ENCODE measurements at places on chromosomes 4 and X.

- DNase-seq, result no peak
Measured at GRCh38 chr4:3373468-3373867, 68.3 kb upstream of the HGFAC start.

DNA sequence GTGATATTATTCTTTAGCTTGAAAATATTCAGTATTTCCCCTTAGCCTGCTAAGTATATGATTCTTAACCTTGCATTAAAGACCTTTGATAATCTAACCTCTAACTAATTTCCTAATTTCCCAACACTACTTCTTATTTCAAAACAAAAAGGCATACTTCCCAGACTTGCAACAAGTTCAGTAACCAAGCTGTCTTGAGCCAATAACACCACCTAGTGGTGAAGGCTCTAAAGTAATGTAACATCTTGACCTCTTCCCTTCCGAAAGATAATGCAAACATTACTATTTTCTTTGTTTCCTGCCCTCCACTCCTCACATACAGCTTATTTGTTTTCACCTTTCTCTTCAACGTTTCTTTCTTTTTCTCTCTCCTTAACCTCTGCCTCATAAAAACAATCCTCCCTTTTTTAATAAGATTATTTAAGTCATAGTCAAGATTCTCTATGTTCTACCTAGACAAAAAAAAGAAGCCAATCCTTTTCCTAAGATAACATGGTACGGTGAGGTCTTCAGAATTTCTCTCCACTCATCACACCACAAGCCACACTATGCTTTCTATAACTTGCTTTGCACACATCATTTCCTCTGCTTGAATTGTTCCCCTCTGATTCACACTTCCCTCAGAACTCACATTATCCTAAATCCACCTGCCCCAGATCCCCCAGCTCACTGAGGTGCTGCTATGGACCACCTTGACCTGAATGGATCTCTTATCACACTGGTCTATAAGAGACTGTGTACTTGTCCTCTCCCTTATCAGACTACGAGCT, 3.5 kb downstream of the FAT1 start:
- peak; percentile 48 for DNase-seq

GRCh38 chr4:145820407-145820806, 118.2 kb downstream of the ZNF827 start:
- no peak for DNase-seq

DNA sequence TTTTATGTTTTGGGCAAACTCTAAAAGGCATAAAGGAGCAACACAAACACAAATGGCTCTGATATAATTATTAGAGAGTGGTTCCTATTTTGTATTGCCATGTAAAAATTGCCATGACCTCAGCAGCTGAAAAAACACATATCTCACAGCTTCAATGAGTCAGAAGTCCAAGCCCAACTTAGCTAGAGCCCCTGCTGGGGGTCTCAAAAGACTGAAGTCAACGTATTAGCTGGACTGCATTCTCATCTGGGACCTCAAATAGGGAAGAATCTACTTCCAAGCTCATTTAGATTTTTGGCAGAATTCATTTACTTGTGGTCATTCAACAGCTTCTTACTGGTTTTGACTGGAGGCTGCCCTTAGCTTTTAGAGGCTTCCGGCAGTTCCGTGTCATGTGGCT, 47.4 kb downstream of the FREM3 start:
- peak; percentile 8 for DNase-seq

DNA sequence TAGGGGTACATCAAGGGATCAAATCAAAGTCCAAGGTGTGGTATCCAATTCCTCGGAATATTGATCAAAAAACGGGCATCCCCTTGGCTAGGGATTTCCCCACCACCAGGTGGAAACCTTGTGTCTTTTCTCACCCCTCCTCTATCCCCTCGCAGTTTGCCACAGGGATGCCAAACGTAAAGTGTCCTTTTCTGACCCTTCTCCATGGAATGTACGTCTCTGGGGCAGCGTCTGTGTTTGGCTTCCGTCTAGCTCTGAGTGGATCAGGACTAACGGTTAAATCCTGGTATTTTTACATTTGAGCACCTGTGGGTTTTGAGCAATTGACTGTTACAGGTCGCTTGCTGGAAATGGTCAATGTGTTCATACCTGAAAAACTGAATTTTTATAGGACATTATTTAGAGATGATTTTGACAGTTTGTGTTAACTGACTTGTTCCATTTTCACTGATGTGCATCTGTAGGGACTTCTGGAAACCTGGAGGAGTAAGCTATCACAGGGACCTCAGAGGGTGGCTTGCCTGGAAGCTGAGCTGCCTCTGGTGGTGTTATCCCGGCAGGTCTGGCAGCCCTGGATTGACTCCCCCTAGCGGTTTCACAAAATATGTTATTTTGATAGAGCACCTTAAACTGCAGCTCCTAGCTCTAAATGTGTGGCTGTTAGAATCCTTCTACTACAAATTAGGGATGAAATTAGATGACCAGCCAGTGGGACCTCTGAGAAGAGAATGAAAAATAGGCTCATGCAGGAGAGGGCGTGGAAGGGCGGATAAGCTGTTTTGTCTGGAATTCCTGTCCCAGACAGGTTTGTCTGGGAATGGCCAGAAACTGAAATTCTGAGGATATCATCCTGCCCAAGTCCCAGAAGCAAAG, 8.8 kb upstream of the MGST2 start:
- DNase-seq, result peak; percentile 71

GRCh38 chr4:20418861-20419451, 167.3 kb downstream of the SLIT2 start:
- peak; percentile 76 for DNase-seq

GRCh38 chr4:36286481-36286871, 5.1 kb downstream of the DTHD1 start:
- DNase-seq, result no peak

- DNase-seq, result no peak
Measured at GRCh38 chr4:11440481-11441193, 11.9 kb upstream of the HS3ST1 start.

GRCh38 chr4:15368856-15369255, 59.0 kb upstream of the C1QTNF7 start:
- peak; percentile 95 for DNase-seq

- DNase-seq, result no peak
Measured at GRCh38 chrX:12685541-12685940, 105.7 kb upstream of the PRPS2 start.

DNA sequence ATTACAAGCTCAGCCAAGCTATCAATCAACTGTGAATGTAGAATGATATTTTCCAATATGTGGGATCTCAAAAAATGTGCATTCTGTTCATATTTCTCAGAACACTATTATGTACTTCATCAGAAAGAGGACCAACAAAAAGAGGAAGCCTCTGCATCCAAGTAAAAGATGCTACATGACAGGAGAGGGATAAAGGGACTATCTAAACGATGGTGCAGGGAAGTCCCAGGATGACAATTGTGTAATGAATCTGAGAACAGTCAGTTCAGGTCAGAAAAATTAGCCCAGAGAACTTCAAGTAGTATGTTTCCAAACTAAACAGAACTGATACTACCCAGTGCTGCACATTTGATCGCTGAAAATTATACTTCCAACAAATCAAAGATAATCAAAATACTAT, 127.0 kb downstream of the ZNF330 start:
- no peak for DNase-seq

- DNase-seq, result peak; percentile 52
Measured at GRCh38 chr4:128565565-128566186, 243.8 kb upstream of the JADE1 start.

DNA sequence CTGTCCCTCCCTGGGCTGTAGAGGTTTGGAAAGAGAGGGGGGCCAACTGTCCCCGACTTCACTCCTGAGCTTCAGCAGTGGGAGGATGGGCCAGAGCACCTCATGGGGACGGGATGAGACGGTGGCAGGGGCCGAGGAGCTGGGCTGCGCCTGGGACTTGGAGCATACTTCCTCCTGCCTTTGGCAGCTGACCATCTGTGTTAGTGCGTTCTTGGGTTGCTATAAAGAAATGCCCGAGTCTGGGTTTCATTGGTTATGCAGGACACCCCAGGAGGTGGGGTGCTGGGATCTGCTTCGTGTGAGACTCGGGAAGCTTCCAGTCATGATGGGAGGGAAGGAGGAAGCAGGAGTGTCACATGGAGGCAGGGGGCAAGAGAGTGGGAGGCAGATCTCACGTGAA, 7.4 kb downstream of the PSAPL1 start:
- no peak for DNase-seq

GRCh38 chrX:150857453-150857852, 41.0 kb downstream of the CD99L2 start:
- DNase-seq, result no peak

- DNase-seq, result peak; percentile 62
Measured at GRCh38 chr4:140653718-140654494, 85.1 kb upstream of the UCP1 start.

DNA sequence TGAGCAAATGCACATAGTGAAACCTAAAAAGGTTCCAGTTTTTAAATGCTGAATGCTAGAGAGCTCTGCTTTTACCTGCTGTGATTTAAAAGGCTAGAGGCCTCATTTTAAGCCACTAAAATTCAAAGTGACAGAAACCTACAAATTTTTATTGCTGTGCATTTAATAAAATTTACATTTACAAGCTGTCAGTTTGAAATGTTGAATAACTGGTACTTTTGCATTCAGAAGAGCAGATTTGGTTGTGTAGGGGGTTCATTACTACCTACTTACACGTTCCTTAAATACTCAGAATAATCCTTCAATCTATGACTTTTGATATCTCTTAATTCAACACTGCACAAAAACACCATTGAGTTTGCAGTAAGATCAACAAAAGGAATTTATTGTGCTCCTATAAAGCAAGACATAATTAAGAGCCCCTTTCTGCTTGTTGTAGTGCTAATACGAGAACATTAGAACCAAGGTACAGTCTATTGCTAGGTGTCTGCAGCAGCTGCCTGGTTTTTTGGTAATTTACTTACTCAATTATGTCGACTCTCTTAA, 27.9 kb downstream of the NKX3-2 start:
- DNase-seq, result no peak

DNA sequence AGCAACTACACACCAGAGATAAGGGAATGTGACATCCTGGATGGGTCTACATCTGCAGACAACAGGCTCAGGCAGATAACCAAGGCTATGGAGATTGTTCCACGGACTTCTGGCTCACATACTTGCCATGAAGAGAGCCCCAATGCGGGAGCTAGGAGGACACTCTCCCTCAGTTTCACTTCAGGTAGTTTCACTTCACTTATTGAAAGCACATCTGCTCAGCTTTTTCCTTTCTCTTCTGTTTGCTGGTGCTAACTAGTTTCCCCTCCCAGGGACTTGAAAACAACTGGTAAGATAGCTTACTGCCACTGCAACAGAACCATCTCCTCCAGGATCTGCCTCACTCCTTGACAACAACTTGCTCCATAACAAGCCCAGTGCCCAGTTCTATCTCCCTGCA, 1.4 kb upstream of the CT47C1 start:
- no peak for DNase-seq

DNA sequence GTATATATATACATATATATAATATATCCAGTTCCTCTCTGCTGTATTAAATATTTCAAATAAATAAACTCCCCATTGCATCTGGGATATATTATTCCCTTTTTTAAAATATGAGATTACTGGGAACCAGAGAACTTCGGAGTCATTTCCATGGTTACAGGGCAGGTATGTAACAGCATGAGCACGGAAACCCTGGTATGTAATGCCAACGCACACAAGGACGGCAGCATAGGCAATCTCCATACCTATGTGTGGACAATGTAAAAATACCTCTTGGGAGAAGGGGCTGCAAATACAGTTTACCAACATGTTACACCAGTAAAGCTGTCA, 62.8 kb downstream of the NUDT10 start:
- peak; percentile 1 for DNase-seq

DNA sequence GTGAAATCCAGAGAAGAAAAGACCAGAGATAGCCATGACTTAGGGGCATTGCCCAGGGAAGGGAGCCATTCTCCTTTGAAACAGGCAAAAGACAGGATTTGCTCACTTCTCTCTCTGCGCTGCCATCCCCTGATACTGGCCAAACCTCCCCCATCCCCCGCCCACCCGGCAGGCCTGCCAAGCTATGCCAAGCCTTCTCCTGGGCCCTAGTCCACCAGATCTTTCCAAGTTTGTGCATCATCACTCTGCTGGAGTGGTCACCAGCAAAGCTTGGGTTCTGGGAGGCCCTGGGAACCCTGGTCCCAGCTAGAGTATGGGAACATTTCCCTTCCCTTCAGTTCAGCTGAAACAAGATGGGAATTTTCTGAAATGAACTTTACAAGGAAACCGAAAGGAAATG, 18.4 kb downstream of the EFNB1 start:
- DNase-seq, result no peak

DNA sequence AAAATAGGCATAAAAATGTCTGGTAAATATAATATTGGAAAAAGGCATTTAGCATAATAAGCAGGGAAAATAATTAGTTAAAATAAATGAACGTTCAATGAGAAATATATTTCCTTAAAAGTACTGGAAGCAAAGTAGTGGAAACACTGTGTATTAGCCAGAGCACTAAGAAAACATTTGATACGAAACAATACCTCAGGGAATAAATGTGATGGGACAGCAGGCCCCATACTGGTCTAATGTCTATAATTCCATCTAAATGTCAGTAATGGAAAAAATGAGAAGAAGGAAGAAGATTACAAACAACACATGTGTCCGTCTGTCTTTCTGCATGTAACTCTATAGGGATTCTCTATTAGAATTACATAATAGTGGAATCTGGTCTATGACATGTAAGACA, 79.0 kb downstream of the PDE5A start:
- DNase-seq, result no peak

GRCh38 chrX:39043838-39044550, 242.7 kb downstream of the MID1IP1 start:
- DNase-seq, result no peak

GRCh38 chr4:37993806-37994205, 33.6 kb downstream of the PTTG2 start:
- DNase-seq, result no peak

GRCh38 chr4:46385946-46386345, 4.0 kb downstream of the GABRA2 start:
- DNase-seq, result no peak

DNA sequence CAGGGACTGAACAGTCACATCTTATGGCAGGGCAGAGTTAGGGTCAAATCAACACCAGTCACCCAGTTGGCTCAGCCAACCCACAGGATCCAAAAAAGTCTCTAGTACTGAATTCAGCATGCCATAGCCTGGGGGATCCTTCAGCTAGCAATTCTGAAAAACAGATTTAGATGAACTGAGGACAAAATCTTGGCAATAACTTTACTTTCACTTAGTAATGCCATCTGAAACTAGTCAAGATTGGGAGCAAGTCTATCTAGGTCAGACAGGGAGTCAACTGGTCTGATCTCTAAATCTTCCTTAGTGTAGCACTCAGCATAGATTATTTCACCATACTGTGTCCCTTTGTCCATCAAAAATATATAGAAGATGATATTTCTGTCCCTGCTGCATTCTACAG, 76.0 kb downstream of the HHIP start:
- DNase-seq, result no peak

DNA sequence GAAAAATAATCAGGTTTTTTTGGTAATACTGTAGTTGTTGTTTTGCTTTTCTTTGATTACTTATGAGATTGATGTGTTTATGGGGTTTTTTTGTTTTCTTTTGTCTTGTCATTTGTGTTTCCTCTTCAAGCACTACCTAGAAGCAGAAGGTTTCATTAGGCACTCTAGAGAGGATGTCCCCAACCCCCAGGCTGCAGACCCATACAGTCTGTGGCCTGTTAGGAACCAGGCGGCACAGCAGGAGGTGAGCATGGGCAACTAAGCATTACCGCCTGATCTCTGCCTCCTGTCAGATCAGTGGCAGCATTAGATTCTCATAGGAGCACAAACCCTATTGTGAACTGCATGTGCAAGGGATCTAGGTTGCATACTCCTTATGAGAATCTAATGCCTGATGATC, 22.9 kb upstream of the NOCT start:
- no peak for DNase-seq
